Ureter (tissue), 1 donor: ENCODE measurements at places on chromosomes 2 and 18. TPM values are rescaled to one million over a fixed set of nuclear protein-coding genes. Genes with fewer than 3 reads are reported as not detected.

GRCh38 chr2:189024901-189025618 lies 50.9 kb downstream of the COL3A1 start:
- DNase-seq, result no peak

- DNase-seq, result no peak
Measured at GRCh38 chr2:222272446-222273015, 26.3 kb downstream of the PAX3 start.

- no peak for DNase-seq
Measured at GRCh38 chr2:165681841-165682240, 112.2 kb downstream of the GALNT3 start.

OSR1 gene
- 34.7 TPM for total RNA-seq

GRCh38 chr2:115757286-115757685 lies 1314.8 kb downstream of the DPP10 start:
- no peak for DNase-seq

DNA sequence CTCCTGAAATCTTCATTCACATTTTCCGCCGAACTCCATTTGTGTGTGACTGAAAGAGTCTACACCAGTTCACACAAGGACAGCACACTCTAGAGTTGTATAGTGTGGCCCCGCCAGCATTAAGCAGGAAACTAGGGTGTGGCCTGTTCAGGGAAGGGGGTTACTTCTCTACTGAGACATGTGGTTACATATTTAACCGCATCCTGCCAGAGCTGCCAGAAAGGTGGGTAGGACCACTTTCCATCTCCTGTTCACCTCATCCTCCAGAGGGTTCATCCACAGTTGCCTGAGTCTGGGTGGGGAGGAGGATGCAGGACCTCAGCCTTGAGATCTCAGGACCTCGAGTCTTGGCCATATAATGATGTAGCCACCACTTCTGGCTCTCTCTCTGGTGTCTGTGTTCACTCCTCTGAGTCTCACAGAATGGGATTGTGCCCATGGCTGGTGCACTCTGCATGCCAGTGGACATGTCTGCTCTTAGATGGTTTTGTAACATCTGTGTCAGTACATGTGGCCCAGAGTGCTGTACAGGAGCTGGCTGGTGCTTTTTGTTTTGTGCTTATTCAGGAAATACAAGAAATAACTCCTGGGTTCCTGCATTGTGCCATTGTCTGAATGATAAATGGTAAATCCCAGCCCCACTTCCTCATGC lies 7.7 kb upstream of the SP140L start:
- no peak for DNase-seq

- no peak for DNase-seq
Measured at GRCh38 chr2:152240559-152241231, 65.1 kb upstream of the STAM2 start.

GPR39 gene
- total RNA-seq, result 13.2 TPM

GRCh38 chr18:80126797-80127196 lies 17.7 kb downstream of the ADNP2 start:
- DNase-seq, result no peak

BCS1L gene
- 48.2 TPM for total RNA-seq

ALPP gene
- total RNA-seq, result not detected

- no peak for DNase-seq
Measured at GRCh38 chr18:6816154-6816553, 86.6 kb downstream of the ARHGAP28 start.

- no peak for DNase-seq
Measured at GRCh38 chr2:23489471-23490322, 104.7 kb downstream of the KLHL29 start.

PLGLB1 gene
- 1.7 TPM for total RNA-seq

AFTPH gene
- total RNA-seq, result 51.1 TPM

- DNase-seq, result no peak
Measured at GRCh38 chr2:96554293-96555145, 18.0 kb downstream of the ARID5A start.

- no peak for DNase-seq
Measured at GRCh38 chr18:42514512-42514911, 559.5 kb downstream of the PIK3C3 start.

DNA sequence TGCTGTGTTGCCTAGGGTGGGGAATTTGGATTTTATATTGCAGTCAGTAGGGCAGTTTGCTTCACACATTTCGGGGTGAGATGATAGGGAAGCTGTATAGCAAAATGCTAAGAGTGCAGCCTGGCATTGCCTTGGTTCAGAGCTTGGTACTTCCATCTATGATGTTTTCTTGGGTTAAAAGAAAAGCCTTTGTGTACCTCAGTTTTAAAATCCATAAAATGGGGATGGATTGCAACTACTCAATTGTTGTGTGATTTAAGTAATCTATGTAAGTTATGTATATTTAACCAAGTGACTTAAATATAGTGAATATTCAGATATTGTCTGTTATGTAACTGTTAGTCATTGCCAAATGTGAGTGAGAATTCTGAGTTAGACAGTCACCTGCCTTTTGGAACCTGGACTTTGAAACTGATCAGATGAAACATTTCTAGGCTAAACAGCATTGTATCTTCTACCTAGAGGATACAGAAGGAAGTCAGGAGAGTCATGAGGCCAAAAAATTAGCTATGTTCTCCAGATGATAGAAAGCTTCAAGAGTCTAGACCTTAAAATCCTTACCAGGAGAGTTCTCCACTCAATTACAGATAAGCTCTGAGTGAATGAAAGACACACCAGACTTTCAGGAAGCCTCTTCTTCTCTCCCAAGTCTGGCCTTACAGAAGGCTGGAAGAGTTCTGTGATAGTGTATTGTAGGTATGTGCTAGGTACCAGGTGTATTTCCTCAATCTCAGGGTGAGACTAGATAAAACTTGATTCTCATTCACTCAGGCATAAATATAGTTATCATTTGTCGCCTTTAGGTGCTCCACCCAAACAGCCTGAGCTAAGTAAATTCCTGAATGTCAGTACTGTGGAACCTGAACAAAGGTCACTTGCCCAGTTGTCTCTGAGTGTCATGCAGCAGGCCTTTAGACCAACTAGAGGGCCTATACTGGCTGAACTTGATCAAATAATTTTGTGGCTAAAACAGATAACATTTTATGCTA lies 7.5 kb downstream of the RIOK3 start:
- DNase-seq, result no peak

- no peak for DNase-seq
Measured at GRCh38 chr18:73987247-73987980, 160.2 kb downstream of the FBXO15 start.

DNA sequence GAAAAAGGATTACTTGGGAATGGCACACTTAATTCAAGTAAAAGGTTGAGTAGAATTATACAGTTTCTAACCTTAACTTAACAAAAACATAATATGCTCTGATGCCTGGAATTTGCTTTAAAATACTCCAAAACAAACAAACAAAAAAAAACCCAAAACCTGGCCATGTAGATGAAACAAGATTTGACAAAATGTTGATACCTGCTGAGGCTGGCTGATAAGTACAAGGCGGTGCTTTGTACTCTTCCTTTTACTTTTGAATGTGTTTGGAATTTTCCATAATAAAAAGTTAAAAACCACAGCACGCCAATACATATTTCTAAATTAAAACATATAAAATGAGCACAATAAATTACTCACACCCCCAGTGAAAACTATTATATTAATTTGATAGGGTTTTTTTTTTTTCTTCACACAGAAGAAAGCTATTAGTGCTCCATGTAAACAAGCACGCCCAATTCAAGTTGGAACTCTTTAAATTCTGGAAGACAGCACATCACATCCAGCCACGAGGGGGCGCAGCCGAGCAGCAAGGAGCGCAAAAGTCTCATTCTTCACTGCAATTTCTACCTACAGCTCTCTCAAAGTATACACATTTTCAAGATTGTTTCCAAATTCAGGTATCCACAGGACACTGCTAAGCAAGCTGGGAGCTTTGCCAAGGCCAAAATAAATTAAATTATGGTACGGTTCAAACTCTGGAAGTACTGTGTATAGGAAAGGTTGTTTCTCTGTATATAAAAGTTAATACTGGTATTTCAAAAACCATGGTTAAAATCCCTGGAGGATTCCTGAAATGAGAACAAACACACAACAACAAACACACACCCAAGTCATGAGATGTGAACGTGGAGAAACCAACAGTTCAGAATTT lies 7.5 kb downstream of the SERTAD2 start:
- peak; percentile 91 for DNase-seq

TEX44 gene
- total RNA-seq, result not detected

- DNase-seq, result no peak
Measured at GRCh38 chr2:14255135-14255820, 377.2 kb upstream of the LRATD1 start.

- DNase-seq, result no peak
Measured at GRCh38 chr2:214810671-214811070, 1.2 kb upstream of the BARD1 start.

DNA sequence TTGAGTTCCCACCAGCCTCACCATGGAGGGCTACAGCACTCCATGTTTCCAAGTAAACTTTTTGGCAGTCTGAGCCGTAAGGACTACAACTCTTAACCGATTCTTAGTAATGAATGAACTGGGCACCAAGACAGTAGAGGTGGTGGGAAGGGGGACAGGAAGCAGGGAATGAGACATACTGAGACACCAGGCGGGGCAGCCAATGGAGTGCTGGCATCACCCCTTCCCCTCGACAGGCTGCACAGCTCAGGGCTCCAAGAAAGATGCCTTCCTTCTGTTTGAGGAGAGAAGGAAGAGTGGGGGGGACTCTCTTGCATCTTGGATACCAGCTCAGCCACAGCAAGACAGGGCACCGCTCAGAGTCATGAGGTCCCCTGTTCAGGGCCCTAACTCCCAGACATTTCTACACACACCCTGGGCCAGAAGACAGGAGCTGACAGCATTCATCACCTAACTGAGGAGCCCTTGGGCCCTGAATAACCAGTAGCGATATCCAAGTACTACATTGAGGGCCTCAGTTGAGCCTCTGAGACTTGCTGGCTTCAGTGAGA lies 45.2 kb downstream of the USP34 start:
- DNase-seq, result no peak

- DNase-seq, result no peak
Measured at GRCh38 chr18:8607776-8608742, 1.2 kb upstream of the RAB12 start.

DNA sequence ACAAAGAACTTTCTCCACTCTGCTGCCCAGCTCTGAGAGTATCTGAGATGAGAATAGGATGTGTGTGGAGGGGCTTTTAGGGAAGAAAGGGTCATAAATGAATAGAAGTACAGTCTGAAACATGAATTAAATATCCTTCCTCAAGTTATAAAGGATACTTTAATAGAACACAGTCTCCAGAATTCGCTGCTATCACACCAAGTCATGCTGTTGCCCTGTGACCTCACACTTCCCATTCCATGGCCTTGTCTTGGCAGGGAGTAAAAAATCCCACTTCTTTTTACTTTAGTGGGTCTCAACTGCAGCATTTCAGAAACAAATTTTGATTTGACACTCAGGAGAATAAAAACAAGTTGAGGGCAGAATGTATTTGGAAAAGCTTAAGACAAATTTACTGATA lies 3.8 kb upstream of the RPE start:
- no peak for DNase-seq

ST6GAL2 gene
- 1.4 TPM for total RNA-seq

- DNase-seq, result no peak
Measured at GRCh38 chr2:8406271-8406670, 275.6 kb upstream of the ID2 start.

APOB gene
- 0.75 TPM for total RNA-seq

DNA sequence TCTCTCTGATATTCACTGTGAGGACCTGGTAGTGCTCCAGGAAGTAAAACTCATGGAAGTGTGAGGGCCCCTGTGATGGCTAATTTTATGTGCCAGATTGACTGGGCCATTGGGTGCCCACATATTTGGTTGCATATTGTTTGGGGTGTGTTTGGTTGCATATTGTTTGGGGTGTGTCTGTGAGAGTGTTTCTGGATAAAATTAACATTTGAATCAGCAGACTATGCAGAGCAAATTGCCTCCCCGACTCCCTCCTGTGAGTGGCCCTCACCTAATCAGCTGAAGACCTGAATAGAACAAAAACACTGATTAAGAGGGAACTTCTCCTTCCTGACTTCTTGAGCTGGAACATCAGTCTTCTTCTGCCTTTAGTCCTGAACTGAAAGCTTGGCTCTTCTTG lies 173.3 kb upstream of the LINC00305 start:
- DNase-seq, result no peak

DNA sequence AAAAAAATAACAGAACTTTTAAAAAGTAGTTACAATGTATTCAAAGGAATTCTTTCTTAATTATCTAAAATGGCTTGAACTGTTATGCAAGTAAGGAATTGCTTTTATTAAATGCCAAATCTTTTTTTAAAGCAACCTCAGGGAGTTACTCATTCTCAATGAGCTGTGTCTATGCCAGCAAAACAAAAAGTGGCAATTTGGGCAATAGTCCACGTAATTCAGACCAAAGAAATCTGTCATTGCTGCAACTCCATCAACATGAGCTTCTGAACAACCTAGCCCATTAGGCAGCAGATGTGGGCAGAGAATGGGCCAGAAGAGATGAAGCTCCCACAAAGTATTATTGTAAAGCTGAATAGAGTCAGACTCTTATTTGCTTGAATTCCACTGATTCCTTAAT lies 118.4 kb downstream of the ALK start:
- no peak for DNase-seq

- no peak for DNase-seq
Measured at GRCh38 chr2:67567886-67568285, 170.8 kb downstream of the ETAA1 start.

GRCh38 chr18:13252686-13253410 lies 34.3 kb downstream of the LDLRAD4 start:
- peak; percentile 36 for DNase-seq

- no peak for DNase-seq
Measured at GRCh38 chr18:47729356-47729755, 201.1 kb downstream of the SMAD2 start.

FIGN gene
- total RNA-seq, result 8.0 TPM

B3GNT7 gene
- total RNA-seq, result 2.2 TPM

SYT4 gene
- total RNA-seq, result not detected

RAB11FIP5 gene
- total RNA-seq, result 26.1 TPM

GRCh38 chr2:192043216-192043870 lies 151.4 kb downstream of the TMEFF2 start:
- DNase-seq, result no peak

GRCh38 chr18:63879709-63880108 lies 7.8 kb upstream of the SERPINB2 start:
- no peak for DNase-seq

GRCh38 chr2:109486711-109487535 lies 126.8 kb downstream of the SEPTIN10 start:
- no peak for DNase-seq

DNA sequence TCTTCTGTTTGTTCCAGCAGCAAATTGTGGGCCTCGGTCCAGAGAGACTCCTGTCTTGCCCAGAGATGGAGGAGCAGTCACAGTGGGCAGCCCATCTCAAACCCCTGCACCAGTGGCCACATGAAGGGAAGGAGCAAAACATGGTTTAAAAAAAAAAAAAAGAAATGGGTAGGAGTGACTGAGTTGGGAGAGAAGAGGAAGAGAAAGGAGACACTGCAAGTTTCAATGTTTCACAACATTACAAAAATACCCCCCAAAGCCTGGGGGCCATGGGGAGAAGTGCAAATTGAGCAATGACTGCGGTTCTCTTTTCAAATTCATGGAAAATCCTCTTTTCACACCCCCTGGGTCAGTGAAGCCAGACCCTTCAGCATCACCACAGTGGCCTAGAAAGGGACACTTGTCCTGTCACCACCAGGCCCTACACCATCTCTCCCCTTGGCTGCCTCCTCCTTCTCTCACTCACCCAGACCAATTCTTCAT lies 117.1 kb downstream of the ZFP36L2 start:
- DNase-seq, result no peak
